HepG2 (cell line): ENCODE measurements at places on chromosomes 2 and 18.

DNA sequence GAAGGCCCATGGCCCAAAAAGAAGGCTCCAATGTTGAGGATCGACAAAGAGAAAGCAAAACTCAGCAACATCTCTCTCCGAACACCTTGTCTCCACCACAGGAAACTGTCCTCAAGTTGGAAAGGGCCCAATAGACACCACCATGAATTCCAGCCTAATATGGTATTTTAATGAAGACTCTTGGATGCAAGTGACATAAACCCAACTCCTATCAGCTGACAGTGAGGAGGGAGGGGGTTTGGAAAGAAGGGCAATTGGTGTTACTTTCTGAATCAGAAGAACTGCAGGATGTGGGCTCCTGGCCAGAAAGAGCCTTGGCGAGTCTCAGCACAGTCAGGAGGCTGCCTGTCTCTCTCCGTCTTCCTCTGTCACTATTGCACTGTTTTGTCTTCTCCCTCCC, 40.3 kb upstream of the SIGLEC15 start:
- no peak for DNase-seq

- DNase-seq: no peak
Measured at GRCh38 chr2:127173057-127173456, 47.0 kb downstream of the CYP27C1 start.

- no peak for DNase-seq
Measured at GRCh38 chr2:85942346-85942957, 53.7 kb upstream of the ST3GAL5 start.

- no peak for DNase-seq
Measured at GRCh38 chr18:56309104-56309503, 329.3 kb downstream of the TXNL1 start.

GRCh38 chr2:118185210-118186109, 97.2 kb downstream of the INSIG2 start:
- no peak for DNase-seq

GRCh38 chr2:5694306-5694705, 2.1 kb downstream of the SOX11 start:
- no peak for DNase-seq

GRCh38 chr18:12304351-12305210, 3.5 kb upstream of the TUBB6 start:
- no peak for DNase-seq

GRCh38 chr2:78768016-78768415, 257.5 kb upstream of the REG3G start:
- no peak for DNase-seq

DNA sequence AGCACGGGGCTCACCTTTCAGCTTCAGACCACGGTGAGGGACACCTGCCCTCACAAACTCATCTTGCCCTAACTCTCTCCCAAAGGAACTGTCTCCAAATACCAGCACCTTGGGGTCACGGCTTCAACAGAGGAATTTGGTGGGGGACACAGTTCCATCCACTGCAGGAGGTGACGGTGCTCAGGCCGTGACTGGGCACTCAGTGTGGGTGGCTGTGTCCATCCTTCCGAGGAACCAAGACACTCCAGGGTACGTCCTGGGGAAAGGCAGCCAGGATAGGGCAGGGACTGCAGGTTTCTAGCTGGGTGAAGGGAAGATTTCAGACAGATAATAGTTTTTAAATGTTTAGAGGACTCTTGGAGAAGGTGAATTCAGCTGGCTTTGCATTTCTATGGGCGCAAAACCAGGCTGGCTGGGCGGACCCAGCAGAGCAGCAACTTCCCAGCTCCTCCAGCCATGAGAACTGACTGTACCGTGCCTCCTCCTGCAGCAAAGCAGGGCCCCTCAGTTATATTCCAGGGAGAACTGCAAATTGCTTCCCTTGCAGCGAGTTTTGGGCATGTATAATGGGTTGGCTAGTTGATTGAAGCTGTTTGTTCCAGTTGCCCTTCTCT, 23.9 kb upstream of the ALLC start:
- no peak for DNase-seq

GRCh38 chr2:199455545-199456382, 2.0 kb downstream of the SATB2 start:
- peak; percentile 80 for DNase-seq

DNA sequence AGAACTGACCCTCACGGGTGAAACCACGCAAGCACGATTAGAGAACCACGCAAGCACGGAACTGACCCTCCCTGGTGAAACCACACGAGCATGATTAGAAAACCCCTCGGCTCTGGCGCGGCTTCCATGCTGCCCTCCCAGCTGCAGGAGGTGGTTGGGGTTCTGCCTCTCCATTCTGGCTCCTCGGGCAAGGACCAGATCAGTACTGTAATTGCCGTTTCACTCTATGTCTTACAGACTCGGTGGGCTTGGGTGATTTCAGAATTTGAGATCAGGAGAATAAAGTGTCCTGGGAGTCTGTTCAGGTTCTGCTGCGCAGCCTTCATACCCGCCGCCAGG, 58.3 kb upstream of the KCNG2 start:
- no peak for DNase-seq

DNA sequence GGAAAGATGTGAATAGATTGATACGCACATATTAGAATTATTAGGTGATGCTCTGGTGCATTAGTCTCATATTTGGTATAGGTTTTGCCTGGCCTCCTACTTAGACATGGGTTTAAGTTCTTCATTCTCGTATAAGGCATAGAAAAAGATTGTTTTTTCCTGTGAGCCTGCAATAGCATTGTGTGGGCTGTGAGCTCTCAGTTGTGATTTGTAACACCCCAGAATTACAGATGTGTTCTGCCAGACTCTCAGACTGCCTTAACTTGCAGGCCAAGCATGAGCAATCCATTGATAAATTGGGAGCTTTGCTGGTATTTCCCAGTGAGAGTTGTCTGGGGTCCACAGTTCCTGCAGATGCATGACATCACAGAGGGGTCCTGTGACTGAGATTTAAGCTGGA, 95.7 kb downstream of the MAPRE2 start:
- no peak for DNase-seq

DNA sequence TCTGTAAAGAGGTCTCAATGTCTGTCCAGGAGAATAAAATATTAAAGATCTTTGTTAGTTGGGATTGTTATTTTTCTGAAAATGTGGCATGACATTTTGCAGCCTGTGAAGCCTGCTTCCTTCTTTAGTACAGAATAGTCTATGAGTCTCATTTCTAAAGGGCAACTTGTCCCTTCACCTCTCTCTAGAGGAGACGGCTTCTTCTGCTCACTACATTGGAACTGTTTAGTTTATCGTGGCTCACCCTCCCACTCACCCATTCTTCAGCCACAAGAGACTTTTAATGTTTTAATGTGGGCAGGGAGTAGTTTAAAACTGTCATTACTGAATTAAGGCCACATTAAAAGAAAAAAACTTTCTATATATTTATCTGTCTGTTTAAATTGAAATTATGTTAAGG, 161.0 kb downstream of the BARD1 start:
- DNase-seq: no peak

DNA sequence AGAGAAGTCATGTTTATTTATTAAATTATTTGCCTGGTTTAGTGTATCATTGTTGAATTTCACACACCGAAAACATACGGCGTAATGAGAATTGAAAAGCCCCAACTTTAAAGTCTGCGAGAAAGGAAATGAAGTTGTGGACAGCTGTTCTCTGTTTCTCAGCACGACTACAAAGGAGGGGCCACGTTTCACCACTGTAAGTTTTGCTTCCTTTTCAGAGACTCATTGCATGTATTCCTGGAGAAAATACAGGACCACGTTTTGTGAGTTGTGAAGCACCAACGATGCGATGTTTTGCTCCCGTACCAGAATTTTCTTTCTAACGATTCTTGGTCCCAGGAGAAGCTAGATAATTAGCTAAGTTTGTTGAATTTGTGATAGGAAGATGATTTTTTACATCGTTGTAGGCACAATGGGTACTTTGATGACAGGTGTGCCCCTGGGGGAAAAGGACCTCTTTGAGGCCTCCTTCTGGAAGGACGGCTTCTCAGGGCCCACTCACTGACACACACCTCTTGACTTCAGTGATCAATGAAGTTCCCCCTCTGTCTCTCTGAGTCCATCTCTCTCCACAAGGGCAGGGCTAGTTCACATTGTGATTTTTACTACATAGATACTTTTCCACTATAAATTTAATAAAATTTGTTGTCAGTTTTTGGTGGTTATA, 23.7 kb upstream of the ACKR3 start:
- no peak for DNase-seq

DNA sequence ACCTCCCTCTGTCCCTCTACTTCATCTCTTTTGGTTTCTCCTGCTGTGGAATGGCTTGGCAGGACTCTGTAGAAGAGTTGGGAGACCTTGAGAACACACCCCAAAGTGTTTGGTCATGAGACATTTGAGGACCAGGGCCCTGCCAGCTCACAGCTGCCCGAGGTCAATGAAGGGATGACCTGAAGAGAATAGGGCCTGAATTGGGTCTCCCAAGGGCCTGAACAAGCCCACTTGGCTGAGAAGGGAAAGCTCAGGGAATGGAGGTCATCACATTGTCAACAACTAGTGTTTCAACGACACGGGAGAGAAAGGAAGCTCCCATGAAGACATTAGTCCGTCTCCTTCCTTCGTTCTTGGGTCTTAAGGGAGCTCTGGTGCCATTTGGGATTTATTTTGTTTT, 52.8 kb downstream of the TTC32 start:
- DNase-seq: no peak

DNA sequence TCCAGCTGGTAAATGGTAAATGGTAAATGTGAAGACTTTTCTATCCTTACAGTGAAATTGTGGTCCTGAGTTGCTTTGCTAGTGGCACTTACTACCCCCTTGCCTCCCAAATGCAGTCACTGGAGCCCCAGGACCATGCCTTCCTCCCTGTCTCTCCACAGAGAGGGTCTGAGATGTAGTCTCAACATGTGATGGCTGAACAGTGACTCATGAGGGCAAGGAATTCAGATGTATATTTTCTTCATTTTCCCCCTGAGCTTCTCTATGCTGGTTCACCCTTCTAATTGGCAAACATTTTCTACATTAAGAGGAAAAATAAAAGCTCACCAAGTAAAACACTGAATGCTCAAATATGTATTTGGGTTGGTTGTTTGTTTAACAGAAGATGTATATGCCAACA, 232.0 kb downstream of the SH3BP4 start:
- DNase-seq: no peak

GRCh38 chr2:96225016-96225533, 16.4 kb upstream of the STARD7 start:
- no peak for DNase-seq

GRCh38 chr2:160257743-160258491, 57.8 kb upstream of the ITGB6 start:
- DNase-seq: no peak

DNA sequence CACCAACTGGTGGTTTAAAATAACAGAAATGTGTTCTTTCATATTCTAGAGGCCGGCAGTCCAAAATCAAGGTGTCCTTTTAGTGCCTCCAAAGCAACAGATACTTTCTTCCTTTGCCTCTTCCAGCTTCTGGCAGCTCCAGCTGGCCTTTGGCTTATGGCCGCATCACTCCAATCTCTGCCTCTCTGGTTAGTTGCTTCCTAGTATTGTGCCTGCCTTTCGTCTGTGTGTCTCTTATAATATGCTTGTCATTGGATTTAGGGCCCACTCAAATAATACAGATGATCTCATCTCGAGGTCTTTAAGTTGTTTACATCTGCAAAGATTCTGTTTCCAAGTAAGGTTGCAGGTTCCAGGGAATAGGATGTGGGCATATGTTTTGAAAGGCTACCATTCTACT, 855.2 kb upstream of the ID2 start:
- no peak for DNase-seq

DNA sequence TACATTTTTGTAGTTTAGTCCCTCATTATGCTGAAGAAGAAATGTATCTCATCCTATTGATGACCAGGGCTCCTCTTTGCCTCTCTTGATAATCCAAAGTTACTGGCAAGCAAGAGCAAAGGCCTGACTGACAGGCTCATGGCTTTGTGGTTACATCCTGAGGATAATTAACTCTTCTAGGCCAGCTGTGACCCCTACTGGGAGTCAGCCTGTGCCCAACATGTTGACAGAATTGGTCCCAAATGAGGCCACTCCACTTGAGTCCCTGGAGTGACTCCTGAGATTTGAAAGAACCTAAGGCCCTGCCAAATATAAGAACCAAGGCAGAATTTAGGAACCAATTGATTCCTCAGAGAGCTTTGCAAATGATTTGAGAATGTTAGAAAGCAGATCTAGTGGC, 973.8 kb upstream of the CELF4 start:
- DNase-seq: no peak

DNA sequence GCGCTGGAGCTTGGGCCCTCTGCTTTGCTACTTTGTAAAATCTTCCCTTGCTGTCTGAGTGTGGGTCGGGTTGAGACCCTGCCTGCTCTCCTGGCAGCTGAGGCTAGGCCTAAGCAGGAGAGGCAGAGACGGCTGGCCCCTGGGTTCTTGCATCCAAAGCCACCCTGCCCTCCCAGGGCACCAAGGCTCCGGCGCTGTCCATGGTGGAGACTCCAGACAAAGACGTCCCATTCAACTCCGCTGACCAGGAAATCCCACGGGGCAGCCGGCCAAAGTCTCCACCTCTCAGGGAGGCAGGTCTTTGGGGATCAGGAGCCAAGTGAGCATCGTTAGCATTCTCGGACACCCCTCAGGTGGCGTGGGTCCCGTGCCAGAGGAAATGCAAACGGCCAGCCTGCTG, 2.6 kb upstream of the PRLH start:
- no peak for DNase-seq
